ENCODE measurements at places on chromosomes 2 and 18.

DNA sequence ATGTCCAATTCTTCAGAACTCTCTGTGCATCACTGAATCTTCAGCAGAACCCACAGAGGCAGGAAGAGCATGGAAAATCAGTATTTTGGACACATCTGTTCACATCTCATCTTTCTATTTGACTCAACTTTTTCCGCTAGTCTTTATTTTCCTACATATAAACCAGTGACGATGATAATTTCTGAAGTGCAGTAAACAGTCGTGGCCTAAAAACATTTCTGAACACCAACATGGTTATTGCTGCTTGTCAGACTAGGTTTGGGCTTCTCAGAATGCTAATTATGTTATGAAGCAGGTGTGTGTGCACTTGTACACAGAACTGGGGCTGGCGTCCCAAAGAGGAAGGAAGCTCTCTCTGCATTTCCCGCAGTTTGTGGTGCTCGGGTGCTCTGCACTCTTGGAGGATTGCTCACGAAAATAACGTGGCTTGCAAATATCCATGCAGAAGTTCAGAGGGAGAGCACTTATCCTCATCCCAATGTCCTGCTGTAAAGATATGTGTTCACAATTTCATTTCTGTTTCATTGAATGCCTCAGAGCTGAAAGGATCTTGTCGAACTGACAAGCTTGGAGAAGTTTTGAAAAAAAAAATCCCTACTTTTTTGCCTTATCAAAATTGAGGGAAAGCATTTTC lies 50.8 kb downstream of the EDAR start:
- no peak for DNase-seq

DNA sequence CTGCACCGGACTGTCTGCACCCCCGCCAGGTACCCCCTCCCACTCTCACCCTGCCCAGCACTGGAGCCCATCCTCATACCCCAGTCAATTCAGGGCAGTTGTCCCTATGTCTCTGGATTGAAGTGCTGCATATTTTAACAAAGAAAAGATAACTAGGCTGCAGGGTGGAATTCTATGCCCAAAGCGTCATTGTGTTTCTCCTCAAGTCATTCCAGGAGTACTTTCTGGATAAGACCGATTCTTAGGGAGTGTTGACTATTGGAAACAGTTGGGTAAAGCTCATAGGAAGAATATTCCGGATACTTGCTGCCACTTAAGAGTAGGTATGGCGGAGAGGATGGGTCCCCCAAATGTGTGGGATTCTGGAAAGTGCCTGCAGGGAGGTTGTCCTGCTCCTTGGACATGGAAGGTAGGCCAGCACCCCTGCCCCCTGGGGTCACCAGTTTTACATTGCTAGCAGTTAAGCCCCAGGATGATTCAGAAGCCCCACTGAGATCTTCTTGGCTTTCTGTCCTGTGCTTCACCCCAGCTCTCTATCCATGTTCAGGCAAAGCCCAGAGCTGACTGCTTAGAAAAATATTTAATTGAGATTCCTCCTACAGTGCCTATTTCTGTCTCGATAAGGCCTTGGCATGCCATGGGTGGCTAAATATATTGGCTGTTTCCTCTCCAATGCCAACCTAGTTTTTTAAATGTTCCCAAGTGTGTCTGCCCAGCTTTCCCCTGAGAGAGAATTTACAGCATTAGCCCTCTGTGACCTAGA lies 48.2 kb downstream of the RPL37A start:
- DNase-seq = no peak

DNA sequence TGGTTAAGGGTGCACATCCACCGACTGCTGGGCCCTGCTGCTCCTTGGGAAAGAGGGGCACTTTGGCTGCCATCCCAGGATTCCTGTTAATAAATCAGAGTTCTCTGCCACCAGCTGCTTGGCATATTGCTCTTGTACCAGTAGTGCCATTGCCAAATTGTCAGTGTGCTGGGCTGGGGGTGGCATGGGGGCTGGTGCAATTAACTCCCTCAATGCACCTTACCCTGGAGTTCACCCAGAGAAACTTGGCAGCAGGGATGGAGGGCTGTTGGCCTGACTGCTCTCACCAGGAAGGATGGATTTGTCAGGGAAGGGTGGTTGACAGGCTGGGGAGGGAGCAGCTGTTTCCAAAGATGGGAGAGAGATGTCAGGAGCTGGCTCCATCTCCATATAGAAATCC lies 94.6 kb upstream of the SKOR2 start:
- no peak for DNase-seq

DNA sequence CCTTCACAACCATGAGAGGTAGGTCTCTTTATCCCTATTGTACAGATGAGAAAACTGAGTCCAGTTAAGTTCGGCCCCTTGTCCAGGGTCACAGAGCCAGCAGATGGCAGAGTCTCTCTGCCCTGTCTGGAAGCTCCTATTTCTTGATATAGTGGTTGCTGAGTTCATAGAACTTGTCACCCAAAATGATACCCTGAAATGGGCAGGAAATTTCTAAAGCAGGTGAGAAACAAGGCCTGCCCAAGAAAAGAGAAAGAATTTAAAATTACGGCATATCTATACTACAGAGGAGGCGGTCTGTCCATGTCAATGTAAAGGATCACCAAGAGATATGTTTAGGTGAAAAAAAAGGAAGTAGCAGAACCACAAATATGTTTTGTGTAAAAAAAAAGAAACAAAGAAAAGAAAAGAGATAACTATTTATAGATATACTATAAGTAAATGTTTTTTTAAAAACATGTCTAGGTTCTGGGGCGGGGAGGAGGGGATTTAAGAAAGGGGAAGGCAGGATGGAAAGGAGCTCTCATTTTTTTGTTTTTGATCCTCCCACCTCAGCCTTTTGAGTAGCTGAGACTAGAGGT lies 39.8 kb downstream of the MYO7B start:
- DNase-seq = no peak

DNA sequence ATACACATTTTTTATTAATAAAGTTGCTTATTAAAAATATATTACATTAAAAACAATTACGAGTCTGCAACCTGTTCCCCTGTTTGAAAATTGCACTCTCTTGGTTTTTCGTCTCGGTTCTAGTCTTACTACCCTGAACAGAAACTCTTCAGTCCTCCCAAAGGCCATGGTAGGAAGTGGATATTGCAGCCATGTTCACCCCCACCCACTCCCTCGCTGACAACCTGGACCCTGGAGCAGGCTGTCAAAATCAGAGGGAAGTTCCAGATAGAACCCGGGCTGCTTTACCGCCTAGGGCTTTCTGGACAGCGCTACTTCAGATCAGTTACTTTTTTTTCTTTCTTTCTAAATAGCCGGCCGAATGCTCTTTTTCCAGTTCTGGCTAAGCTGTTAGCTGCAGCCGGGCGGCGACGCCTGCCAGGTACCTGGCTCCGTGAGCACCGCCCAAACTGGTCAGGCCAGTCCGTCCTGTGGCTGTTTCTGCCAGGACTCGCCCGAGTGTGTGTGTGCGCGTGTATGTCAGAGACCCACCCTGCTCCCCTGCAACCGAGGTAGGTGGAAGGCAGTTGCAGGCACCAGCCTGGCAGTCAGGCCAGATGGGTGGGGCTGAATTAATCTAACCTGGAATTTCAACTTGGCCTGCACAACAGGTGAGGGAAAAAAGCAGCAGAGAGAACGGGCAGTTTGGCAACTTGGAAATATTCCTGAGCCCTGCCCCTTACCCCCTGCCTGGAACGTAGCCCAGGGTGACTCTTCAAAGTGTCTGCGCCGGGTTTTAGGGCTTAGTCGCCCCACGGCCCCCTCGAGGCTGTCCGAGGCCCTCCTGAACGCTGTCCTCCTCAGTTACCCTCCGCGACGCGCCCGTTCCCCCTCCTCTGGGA lies 1.1 kb upstream of the TET3 start:
- no peak for DNase-seq

- DNase-seq = no peak
Observed at GRCh38 chr18:65988386-65988785, 237.6 kb downstream of the CDH7 start.

DNA sequence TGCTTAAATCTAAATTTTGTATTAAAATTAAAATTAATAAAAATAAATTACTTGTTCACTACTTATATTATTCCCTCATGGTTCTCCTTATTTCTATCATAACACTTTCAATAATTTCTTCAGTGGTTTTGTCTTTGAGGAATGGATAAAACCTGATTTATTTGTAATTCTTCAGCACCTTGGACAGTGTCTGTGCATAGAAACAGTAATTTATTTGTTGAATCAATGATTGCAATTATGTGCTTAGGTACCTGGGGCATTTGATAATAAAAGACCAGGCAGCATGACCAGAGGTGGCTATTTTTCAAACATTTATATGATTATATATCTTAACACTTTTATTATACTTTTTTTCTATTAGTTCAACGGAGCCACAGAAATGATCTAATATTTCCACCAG lies 1062.7 kb downstream of the DSC3 start:
- DNase-seq = no peak

DNA sequence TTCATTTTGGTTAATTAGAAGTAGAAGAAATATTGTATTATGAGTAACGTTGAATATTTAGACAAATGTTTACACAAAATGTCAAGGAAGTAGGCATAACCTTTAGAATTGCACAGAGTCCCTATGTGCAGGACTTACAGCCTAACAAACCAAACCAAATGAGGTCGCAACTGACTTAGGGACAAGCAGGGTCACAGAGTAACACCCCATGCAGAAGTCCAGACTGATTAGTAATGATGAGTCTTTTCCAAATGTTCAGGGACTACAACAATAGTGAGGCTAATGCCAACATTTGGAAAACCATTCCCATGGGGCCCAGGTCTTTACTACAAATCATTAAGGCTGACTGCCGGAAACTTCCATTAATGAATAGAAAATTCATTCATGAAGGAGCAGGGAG lies 452.5 kb upstream of the CHAC2 start:
- no peak for DNase-seq

Measured in stimulated activated CD4-positive, alpha-beta T cell treated with anti-CD3 and anti-CD28 coated beads, Interleukin-12 subunit alpha, Interleukin-12 subunit beta, amount 100 ng/mL, for 4 hours (primary cell).